ENCODE measurements at places on chromosomes 16 and 17.

GRCh38 chr16:69885722-69886121 lies 65.4 kb upstream of the CLEC18A start:
- DNase-seq: no peak

DNA sequence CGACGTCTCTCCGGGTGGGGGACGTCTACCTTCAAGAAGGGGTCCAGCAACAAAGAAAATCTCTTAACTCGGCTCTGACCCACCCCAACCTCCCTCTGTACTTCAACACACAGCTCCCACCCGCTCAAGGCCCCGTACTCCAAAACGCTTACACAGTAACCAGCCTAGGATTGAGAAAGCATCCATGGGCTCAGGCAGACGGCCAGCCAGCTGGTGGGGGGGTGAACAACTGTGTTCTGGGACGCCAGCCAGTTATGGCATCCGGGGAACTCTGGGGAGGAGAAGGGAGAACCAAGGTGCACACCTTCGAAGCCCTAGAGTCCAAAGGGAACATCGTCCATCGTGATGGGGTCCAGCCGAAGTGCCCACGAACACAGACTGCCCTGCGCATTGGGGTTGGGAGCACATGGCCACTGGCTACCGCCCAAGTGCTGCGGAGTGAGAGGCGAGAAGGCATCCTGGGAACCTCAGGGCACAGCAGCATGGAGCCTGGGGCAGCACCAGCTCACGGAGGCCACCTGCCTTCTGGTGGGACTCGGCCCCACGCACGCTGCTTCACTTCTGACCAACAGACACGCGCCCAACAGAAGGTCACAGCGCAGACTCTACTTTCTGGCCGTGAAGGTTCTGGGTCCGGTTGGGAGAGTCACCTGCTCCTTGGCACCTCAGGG lies 14.3 kb downstream of the SLC16A3 start:
- DNase-seq: no peak

GRCh38 chr17:48505788-48506187 lies 25.0 kb downstream of the HOXB1 start:
- peak; percentile 85 for DNase-seq

DNA sequence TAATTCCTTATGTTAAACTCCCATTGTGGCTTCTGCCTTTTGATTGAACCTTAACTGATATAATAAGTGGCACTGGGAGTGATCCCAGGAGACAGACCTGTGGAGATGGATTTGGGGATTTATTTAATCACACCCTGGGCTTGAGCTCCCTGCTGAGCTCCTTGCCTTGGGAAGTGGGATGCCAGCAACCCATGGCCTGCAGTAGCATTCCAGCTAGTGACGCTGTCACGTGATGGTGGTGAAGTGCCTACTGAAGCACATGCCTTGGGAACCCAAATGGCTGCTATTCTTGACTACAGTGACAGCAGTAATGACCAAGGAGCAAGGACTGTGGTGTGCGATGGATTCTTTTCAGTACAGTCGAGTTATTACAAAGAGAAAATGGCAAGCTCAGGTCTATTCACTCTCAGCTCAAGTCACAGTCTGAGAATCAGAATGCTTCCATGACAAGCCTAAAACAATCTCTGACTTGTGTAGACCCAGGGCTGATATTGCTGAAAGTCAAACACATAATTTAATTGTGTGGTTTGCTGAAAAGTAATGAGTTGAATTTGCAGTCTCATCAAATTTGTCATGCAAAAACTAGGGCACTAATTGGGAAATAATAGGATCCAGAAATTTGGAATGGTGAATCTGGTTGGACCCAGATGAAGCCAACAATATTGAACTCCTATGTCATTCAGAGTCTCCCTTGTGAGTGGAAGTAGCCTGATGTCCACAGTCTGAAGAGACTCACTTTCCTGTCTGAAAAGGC lies 47.1 kb downstream of the BCL7C start:
- no peak for DNase-seq

DNA sequence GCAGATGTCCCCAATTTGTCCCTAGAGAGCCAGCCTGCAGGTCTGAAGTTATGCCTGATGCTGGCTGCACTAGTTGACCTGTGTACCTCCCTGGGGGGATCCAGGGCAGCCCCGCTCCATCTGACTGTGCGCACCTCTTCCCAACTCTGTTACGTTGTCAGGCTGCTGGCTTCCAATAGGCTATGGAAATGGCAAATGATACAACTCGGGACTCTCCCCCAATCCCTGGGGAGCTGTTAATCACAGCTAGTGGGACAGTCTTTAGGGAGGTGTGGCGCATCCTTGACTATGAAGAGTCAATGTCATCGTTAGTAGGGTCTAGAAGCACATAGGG lies 30.1 kb downstream of the GPRC5B start:
- no peak for DNase-seq

GRCh38 chr16:89921702-89922476 lies 1.3 kb upstream of the TUBB3 start:
- peak; percentile 74 for DNase-seq

DNA sequence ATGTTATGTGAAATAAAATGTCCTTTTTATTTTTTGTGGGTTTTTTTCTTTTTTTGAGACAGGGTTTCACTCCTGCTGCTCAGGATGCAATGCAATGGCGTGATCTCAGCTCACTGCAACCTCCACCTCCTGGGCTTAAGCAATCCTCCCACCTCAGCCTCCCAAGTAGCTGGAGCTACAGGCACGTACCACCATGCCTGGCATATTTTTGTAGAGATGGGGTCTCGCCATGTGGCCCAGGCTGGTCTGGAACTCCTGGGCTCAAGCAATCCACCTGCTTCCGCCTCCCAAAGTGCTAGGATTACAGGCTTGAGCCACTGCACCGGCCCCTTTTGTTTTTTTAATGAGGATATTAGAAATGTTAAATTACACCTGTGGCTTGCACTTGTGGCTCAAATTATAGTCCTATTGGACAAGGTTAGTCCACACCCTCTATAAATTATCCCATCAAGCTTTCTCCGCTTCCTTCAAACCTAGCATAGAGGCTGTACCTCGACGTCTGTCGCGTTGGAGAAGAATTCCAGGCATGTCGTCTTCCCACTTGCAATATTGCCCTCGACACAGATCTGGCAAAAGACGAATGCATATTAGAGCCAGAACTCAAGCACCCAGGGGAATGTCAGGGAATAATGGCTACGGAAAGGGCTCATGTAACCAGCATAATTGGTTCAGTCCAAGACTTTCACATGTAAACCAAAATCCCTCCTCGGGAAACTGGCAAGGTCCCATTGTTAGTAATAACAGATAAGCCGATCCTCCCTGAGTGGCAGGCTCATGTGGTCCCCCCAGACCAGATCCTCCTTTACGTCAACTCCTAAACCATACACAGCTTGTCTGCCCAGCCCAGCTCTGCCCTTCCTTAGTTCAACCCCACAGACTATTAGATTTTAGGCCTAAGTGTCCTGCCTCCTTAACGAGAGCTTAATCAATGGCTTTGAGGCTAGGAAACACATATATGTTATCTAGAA lies 8.2 kb downstream of the TK2 start:
- DNase-seq: no peak

DNA sequence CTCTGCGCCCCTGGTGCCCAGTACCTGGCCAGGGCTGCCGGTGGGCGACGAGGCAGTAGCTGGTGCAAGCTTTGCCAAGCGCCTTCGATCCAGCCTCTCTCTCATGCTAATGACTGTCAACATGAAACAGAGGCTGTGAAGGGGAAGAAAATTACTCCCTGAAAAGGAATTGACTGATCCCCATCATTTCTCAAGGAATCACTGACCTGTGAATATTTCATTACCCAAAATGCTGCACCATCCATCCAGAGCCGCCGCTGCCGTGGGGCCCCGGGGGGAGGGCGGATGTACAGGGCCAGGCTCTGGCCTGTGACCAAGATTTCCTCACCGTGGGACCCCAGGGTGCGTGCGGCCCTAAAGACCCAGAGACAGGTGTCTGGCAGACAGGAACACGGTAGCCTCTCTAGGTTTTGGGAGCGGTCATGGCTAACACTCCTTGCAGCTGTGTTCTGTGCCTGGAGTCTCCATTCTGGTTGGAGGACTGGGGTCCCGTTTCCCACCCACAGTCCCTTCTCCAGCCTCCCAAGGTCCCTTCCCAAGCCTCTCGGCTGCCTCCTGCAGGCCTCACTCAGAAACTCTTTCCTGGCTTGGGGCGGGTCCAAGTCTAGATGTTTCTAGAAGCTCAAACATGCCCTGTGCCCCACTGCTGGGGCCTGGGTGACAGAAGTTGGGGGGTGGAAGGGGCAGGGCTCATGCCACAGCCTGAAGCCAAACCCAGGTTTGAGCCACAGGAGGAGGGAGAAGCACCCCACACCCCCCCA lies 73.3 kb downstream of the ENGASE start:
- DNase-seq: no peak

DNA sequence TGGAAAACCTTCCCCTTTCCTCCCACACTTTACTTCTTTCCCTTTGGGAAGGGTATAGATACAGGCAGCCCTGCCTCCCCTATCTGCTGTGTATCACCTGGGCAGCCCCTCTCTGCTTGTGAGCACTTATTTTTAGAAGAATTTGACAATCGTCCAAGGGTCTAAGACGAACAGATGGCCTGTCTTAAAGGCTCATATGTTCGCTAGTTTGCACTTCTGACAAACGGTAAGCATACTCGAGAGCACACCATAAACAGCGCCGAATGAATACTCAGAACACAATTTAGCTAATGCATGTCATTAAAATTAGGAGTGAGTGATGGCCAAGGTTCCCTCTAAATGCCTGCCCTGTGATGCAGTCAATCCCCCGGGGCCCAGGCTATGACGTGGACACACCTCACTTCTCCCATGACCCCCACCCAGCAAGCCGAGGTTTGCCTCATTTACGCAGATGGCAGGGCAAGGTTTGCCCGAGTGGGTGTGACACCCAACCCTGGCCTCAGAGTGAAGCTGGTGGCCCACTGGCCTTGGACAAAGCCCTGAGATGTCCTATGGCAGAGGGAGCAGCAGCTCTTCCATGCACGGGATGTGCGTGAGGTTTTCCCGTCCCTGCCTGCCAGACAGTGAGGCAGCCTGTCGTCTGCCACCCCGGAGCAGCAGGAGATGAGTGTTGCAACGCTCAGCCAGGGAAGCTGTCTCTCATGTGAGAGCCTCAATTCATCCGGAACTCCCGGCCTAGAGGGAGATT lies 125.2 kb downstream of the C16orf78 start:
- no peak for DNase-seq

DNA sequence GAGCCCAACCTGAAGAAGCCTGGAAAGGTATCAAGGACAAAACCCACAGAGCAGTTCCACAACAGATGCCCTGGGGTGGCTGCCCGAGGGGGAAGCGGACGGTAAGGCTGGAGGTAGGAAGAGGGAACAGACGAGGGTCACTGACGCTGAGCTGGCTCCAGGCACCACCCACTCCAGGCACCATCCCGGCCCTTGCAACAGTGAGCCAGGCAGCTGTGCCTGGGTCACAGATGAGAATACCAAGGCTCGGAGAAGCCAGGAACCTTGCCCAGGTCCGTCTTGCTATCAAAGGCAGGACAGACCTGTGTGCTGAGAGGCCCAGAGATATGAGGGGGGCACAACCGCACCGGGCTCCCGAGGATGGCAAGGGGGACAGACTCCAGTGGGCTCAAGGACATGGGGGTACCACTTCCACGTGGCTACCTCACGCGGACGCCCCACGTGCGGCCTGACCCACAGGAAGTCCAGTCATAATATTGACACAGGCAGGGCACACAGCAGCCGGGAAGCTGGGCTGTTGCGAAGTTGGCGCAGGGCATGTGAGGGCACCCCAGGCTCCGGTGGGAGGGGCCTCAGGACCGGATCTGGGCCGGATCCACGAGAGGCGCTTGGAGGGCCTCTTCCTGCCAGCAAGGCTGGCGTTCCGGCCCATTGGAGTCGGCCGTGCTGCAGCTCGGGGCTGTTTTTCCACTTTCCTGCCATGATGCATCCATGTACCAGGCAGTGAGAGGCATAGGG lies 29.9 kb downstream of the PEMT start:
- no peak for DNase-seq

GRCh38 chr17:81412490-81413093 lies 17.3 kb downstream of the BAHCC1 start:
- peak; percentile 20 for DNase-seq

DNA sequence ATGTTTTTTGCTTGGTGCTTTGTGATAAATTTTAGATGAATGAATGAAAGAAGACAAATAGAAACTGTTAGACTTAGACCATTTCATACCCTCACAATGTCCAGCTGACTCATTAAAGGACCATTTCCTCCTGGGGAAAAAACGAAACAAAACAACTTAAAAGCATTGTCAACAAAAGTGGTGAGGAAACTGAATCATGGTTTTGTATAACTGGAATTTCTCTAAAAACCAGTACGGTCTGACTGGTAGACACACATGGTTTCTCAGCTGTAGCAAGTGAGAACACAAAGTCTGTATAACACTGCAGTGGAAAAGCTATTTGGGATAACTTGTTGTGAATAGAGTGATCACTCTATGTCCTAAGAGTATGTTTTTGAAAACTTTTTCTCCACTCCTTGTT lies 5.3 kb upstream of the DDX52 start:
- DNase-seq: no peak

DNA sequence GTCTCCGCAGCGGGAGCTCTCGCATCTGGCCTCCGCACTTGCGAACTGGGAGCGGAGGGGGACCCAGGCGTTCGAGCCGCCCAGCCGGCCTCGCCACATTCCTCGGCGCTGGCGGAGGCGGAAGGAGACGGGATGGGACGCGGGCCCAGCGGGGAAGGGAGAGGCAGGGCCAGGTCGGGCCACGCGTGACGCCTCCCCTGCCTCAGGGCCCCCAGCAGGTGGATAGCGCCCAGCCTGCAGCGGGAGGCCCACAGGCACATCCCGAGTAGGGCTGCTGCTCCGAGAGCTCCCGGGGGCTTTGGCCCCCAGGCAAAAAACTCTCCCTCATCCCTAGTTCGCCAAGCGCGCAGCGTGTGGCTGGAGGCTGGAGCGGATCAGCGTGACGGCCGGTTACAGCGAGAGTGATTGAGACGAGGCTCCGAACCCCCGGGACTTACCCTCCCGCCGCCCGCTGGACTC lies 800 bp downstream of the PLEKHH3 start:
- DNase-seq: no peak

- DNase-seq: no peak
Observed at GRCh38 chr16:84750575-84750974, 50.8 kb downstream of the USP10 start.

DNA sequence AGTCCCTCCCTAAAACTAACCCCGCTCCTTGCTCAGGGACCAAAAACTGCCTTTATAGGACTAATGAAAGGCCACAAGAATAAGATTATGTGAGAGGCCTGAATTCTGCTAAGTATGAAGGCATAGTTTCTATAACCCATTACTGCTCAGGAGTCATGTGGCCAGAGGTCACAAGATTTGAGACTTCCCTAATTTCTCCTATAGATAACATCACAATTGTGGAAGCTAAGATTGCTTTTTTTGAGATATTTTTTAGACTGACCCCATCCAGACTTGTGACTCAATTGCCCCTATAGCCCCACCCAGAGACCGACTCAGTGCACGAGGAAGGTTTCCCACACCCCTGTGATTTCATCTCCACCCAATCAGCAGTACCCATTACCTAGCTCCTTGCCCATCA lies 504.1 kb upstream of the GOT2 start:
- no peak for DNase-seq
